ENCODE measurements at places on chromosomes 3 and 15. TPM values are rescaled to one million over a fixed set of nuclear protein-coding genes. Genes with fewer than 3 reads are reported as not detected.

The LEO1 gene
- total RNA-seq, result 23.1 TPM

The NBEAL2 gene
- 122 TPM for total RNA-seq

The KLF15 gene
- 18.9 TPM for total RNA-seq

The SH2D7 gene
- not detected for total RNA-seq

DNA sequence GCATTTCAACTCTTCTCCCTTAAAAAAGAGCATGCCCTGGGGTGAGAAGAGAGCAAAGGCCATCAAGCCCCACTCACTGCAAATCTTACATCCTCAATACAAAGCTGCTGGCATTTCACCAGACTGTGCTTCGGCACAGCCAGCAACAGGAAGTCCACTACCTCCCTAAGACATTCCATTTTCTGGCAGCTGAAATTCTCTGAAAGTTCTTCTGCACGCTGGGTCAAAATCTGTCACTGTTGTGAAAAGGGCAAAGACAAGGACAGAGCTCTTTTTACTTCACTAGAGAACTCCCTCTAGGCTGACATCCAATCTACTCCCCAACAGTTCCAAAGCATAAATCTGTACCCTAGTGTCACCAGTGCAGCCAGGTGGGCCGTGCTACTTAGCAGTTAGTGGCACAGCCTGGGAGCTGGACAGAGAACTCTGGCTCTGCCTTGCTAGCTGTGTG is 6.3 kb downstream of the MTMR10 start:
- DNase-seq, result no peak

- DNase-seq, result no peak
Observed at GRCh38 chr3:152375546-152375945, 106.8 kb downstream of the MBNL1 start.

DNA sequence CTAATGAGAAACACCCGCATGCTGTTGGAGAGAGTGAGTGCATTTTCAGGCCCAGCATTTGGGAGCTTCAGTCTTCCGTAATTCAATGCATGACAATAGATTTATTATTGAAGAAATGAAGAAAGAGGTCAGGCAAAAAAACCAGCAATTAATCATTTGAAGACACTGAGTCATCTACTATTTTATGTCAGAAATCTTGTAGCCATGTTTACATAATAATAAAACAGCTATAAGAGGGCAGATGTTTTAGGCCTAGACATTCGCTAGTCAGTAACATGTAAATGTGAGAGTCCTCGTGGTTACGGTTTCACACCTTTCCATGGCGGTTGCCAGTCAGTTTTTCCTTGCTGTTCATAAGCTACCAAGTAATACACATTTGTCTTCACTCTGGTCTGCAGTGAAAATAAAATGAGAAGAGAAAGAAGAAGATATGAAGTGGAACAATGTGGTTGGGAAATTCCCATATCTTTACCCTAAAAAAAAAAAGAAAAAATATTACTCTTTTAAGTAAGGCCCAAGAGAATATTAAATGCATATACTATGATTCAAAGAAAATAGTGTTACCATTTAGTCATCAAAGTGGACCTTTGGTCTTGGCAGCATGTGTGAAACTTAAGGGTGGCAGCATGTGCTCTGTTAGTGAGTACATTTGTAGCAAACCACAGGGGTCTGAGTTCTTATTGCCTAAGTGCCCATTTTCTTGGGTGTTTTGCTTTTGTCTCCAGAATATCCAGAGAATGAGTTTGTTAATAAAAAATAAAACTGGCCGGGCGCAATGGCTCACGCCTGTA is 140.5 kb upstream of the TBL1XR1 start:
- no peak for DNase-seq

GRCh38 chr15:100671858-100672543 is 69.6 kb downstream of the ASB7 start:
- DNase-seq, result no peak

DNA sequence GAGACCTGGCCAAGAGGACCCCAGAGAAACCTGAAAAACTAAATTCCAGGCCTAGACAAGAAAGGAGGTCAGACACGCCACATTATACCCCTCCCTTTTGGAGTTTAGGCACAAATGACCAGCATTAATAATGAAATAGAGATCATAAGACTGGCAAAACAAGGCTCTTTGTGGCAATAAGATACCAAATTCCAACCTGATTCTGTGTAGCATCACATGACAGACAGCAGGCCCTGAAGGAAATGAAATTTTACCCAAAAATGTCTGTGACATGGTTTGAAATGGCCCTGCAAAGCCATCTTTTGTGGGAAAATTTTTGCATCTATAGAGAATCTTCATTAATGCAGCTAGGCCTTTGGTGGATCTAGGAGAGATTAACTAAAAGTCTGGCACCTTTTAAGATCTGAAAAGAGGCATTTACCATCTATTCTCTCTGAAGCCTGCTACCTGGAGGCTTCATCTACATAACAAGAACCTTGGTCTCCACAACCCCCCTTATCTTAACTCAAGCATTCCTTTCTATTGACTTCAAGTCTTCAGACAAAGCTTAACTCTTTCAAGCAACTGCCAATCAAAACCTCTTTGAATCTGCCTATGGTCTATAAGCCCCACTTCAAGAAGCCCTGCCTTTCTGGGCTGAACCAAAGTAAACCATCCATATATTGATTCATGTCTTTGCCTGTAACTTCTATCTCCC is 8.0 kb downstream of the FAM174B start:
- no peak for DNase-seq

- no peak for DNase-seq
Observed at GRCh38 chr3:186432189-186432588, 70.2 kb upstream of the DGKG start.

GRCh38 chr3:28286595-28286994 is 45.2 kb downstream of the CMC1 start:
- DNase-seq, result no peak

DNA sequence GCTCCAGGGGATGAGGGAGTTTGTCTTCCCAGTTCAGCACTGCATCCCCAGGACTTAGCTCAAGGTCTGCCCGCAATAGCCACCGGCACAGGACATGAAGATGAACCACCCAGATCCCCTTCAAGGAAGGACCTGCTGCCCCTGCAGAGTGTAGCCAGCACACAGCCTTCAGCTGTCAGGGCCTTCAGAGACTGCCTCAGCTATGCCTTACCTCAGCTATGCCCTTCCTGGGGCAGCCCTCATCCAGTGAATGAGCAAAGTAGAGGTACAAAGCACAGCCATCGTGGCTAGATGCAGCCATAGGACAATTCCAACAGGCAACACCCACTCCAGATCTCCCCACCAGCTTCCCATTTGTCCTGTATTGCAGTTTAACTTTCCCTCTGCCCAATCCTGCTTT is 291.2 kb upstream of the STT3B start:
- no peak for DNase-seq

GRCh38 chr3:106533093-106533787 is 664.4 kb upstream of the CBLB start:
- no peak for DNase-seq

Data from ureter (tissue), 1 donor.